ENCODE measurements at places on chromosomes 5 and 9. TPM values are rescaled to one million over a fixed set of nuclear protein-coding genes. Genes with fewer than 3 reads are reported as not detected.

The NUTM2G gene
- polyA plus RNA-seq, result not detected

The GGTA1 gene
- polyA plus RNA-seq, result 0.03 TPM

The BBLN gene
- 79.4 TPM for polyA plus RNA-seq

The SEC61B gene
- 154 TPM for polyA plus RNA-seq

The TMEM203 gene
- polyA plus RNA-seq, result 57.0 TPM

The PROB1 gene
- 0.44 TPM for polyA plus RNA-seq

The TLR4 gene
- polyA plus RNA-seq, result 1.2 TPM

The OMD gene
- not detected for polyA plus RNA-seq

The PCDHGA6 gene
- polyA plus RNA-seq, result 1.4 TPM
